CD4-positive, alpha-beta T cell treated with Interferon gamma for 1 hour (primary cell): ENCODE measurements at places on chromosomes 1 and 21.

DNA sequence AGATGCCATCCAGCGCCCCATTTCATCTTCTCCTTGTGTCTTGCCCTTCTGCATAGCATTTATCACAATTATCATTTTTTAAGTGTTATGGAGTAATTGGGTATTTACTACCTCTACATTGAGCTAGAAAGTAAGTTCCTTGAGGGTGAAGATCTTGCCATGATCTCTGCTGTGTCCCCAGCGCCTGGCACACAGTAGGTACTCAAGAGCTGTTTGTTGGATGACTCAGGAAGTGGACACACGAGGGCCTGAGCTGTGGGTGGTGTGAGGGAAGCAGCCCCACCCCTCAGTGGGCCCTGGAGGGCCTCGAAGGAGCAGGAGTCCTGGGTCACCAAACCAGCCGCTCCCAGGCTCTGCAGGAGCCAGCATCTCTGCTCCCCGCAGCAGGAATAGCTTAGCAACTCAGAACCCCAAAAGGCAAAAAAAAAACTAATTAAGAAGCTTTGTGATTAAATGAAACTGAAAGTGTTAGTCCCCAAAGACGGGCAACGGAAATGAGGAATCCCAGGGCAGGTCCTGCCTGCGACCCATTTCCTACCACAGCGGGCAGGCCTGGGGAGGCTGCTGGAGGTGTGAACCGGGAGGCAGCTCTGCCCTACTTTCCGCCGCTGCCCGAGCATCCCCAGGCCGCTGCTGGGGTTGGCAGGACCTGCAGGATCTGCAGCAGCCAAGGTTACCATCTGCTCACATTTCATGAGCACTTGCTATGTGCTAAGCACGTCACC is 87.7 kb downstream of the LACTBL1 start:
- peak; percentile 19 for DNase-seq

DNA sequence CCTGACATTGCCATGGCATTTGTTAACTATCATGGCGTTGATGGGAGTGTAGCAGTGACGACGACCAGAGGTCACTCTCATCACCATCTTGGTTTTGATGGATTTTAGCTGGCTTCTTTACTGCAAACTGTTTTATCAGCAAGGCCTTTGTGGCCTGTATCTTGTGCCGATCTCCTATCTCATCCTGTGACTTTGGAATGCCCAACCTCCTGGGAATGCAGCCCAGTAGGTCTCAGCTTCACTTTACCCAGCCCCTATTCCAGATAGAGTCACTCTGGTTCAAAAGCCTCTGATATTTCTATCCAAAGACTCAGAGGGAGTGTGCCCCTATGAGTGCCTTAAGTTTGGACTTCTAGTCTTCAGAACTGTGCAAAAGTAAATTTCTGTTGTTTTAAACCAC is 130.1 kb downstream of the ADAMTS1 start:
- DNase-seq = no peak

DNA sequence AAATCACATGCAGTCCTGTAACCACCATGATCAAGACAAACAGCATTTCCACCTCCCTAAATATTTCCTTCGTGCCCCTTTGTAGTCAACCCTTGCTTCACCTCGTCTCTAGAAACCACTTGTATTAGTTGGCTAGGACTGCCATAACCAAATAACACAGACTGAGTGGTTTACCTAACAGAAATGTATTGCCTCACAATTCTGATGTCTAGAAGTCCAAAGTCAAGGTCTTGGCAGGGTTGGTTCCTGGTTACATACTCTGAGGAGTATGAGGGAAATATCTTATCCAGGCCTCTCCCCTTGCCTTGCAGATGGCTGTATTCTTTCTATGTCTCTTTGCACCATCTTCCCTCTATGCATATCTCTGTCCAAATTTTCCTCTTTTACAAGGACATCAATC is 23.3 kb upstream of the FRRS1 start:
- DNase-seq = no peak

DNA sequence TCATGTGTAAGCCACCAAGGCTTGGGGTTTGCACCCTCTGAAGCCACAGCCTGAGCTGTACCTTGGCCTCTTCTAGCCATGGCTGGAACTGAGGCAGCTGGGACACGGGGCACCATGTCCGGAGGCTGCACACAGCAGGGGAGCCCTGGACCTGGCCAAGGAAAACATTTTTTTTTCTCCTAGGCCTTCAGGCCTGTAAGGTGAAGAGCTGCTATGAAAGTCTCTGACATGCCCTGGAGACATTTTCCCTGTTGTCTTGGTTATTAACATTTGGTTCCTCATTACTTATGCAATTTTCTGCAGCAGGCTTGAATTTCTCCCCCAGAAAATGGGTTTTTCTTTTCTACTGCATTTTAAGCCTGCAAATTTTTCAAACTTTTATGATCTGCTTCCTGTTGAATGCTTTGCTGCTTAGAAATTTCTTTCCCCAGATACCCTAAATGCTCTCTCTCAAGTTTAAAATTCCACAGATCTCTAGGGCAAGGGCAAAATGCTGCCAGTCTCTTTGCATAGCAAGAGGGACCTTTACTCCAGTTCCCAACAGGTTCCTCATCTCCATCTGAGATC is 295.8 kb downstream of the LTN1 start:
- DNase-seq = no peak

- no peak for DNase-seq
These were observed 2.0 kb downstream of the HPDL start for GRCh38 chr1:45328680-45329079.

DNA sequence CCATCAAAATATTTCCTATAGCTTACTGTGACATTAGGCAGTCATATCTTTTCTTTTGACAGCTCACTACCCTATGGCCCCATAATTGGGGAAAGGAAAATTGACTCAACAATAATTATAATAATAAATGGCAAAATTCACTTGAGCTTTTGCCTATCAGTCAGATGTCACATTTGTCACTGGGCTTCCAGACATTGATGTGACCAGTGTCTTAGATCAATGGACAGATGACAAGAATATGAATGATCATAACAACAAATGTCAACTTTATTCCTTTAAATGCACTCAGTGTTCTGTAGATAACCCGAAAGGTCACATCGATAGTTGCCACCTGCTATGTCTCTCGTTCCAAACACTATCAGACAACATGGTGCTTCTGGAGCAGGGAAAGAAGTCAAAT is 266.7 kb downstream of the GPATCH2 start:
- DNase-seq = no peak

DNA sequence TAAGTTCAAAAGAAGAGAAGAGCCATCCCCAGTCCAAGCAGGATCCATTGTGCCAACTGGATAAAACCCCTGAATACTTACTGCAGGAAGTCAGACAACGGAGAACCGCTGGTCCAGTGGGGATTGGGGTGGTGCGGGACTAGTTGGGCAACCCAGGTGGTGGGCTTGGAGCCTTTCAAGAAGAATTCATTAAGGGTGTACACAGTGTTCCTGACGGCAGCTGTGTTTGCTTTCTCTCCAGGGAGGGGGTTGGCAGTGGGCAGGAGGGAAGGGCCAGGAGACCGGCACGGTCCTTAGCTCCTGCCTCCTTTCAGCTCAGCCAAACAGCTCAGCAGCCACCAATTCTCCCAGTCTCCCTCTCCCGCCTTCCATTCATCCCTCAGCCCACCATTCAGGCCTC is 7.1 kb upstream of the CDK18 start:
- DNase-seq = no peak

DNA sequence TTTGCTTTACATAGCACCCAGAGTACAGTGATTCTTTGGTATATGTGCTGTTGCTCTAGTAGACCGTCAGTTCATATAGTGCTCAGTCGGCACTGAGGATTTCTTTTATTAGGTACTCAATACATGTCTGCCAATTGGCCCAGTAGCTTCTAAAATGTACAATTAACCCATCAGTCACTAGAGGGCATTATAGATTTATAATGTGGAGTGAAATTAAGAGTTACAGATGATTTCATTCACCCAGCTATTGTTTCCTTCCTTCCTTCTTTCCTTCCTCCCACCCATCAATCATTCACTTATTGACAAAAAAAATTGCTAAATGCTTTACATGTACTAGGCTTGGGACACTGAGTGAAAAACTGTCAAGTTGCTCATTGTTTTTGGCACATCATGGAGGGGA is 263.6 kb upstream of the USP24 start:
- no peak for DNase-seq

DNA sequence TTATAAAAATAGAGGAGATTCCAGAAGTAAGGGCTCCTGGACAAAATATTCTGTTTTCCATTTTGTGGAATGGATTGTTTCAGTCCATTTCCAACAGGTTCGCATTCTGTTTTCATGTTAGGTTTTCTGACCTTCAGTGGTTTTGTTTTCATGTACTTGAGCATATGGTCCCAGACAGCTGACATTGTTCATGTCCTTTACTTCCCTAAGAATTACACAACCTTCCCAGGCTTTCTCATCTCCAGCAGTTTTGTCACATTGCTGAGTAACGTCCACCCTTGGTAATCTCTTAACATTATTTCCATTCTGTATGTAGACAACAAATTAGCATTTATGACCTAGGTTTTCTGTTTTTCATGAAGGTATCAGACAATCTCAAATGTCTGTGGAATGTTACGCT is 21.0 kb upstream of the ERRFI1 start:
- no peak for DNase-seq

DNA sequence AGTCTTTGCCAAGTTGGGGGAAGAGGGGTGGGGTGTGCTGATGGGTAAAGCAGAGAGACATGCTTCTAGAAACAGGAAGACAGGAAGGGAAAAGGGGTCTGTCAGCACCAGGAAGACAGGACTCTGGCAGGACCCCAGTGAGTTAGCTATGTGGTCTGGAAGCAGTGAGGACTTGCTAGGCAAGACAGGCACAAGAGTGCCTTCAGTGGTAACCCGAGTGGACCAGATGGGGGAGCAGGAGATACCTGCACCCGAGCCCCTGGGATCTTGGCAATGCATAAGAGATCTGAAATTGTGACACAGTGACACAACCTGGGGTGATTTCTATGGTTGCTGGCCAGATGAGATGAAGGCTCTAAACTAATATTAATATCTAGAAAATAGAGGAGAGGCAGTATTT is 7.0 kb downstream of the TLR5 start:
- DNase-seq = no peak

GRCh38 chr1:34833711-34834110 is 25.8 kb downstream of the SMIM12 start:
- no peak for DNase-seq

- DNase-seq = peak; percentile 48
These were observed 78.6 kb upstream of the SOD1 start for GRCh38 chr21:31580866-31581276.

- no peak for DNase-seq
These were observed 276.5 kb downstream of the DNM3 start for GRCh38 chr1:172117800-172118199.

GRCh38 chr1:89657886-89658285 is 25.0 kb downstream of the LRRC8C start:
- DNase-seq = no peak

DNA sequence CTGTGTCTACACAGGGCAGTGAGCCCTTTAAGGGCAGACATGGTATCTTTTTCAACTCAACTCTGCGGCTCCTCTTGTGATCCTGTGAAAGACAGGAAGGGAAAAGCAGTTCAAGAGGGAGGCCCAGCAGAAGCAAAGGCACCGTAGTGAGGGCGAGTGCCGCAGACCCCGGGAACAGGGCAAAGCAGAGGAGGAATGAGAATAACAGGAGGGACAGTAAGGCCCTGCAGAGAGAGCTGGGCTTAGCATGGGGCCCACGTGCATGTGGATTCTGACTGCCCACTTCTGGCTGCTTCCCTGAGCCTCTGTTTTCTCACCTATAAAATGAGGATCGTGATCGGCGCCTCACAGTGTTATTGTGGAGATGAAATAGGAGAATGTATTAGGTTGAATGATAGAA is 409.3 kb downstream of the PTPRU start:
- DNase-seq = no peak

DNA sequence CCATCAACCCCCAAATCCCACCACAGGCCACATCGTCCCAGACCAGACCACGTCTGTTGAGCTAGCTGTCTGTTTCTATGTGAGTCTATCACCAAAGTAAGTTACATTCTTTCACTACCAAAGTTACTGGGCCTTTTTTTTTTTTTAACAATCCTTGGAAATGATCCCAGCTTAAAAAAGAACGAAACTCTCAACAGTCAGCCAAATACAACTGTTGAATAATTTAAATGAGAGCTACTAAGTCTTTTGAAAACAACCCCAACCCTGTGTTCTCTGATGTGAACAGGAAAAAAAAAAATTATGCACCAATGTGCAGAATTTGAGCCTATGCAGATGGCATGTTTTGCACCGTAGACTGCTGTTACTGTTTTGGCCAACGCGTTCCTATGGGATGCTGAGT is 134.0 kb upstream of the ETS2 start:
- DNase-seq = no peak

DNA sequence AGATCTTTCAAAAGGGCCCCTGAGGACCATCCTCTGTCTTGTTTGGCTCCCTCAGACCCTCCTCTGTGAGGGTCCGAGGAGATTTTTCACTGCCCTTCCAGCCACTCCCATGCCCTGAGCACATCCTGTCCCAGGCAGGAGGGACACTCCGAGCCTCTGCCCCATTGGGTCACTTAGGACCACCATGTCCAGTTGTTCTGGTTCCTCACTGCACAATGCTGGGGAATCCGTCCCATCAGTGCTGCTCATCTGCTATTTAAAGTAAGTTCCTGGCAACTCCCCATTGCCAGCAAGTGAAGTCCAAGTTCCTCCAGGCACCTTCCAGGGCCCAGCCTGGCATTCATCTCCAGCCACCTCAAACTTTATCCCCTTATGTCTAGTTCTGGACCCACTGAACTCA is 117.5 kb upstream of the GRIK3 start:
- DNase-seq = no peak

- peak; percentile 13 for DNase-seq
These were observed 96.9 kb upstream of the AKT3 start for GRCh38 chr1:243946946-243947345.

GRCh38 chr1:23601135-23601967 is 42.0 kb upstream of the ID3 start:
- DNase-seq = no peak
